ENCODE measurements at places on chromosomes 16 and 17. TPM values are rescaled to one million over a fixed set of nuclear protein-coding genes. Genes with fewer than 3 reads are reported as not detected.
A peak's percentile ranks its signal among the peaks of the same experiment; 100 is the strongest.

GRCh38 chr17:80453998-80454556 is 22.3 kb downstream of the NPTX1 start:
- H3K36me3 ChIP-seq = no peaks in the 10 kb centered on the region
- DNase-seq = peak; percentile 56
- H3K4me3 ChIP-seq = peak overlapping the region; percentile 72
- peak overlapping the region; percentile 88 for H3K27ac ChIP-seq

- no peaks in the 10 kb centered on the region for H3K36me3 ChIP-seq
- H3K4me3 ChIP-seq = no peak overlapping the region
- H3K27ac ChIP-seq = no peak overlapping the region
- DNase-seq = no peak
Observed at GRCh38 chr17:64180089-64181073, 50.4 kb upstream of the ERN1 start.

GRCh38 chr17:49577650-49577934 is 1.9 kb downstream of the NXPH3 start:
- no peak overlapping the region for H3K4me3 ChIP-seq
- DNase-seq = no peak
- no peak overlapping the region for H3K27ac ChIP-seq
- no peaks in the 10 kb centered on the region for H3K36me3 ChIP-seq
- peaks cover 23% of the 10 kb centered on the region for H3K27me3 ChIP-seq

DNA sequence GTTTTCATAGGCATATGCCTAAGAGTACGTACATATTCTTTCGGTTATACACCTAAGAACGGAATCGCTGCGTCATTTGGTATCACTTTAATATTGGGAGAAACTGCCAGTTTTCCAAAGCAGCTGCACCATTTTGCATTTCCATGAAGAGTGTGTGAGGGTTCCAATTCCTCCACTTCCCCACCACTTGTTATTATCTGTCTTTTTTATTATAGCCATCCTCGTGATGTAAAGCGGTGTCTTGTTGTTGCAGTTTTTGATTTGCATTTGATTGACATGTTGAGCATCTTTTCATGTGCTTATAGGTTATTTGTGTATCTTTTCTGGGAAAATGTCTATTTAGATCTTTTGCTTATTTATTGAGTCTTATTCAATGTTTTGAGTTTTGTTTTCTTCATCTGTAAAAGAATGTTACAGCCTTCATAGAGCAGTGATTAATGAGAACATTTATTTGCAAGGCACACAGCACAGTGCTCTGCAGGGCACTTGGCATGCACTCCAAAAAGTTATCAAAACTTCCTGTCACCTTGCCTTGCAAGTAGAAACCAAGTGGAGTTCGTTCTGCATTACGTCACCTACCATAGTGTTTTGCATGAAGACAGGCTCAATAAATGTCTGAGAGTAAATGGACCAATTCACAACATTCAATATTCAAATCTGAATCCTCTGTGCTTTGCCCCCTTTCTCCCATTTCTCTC is 26.6 kb upstream of the ST6GALNAC1 start:
- peaks cover 35% of the 10 kb centered on the region for H3K4me1 ChIP-seq
- no peak overlapping the region for H3K4me3 ChIP-seq
- no peak overlapping the region for H3K27ac ChIP-seq
- H3K36me3 ChIP-seq = no peaks in the 10 kb centered on the region
- no peaks in the 10 kb centered on the region for H3K27me3 ChIP-seq
- DNase-seq = no peak

- peaks cover 5% of the 10 kb centered on the region for H3K27me3 ChIP-seq
- H3K4me1 ChIP-seq = no peaks in the 10 kb centered on the region
- H3K36me3 ChIP-seq = no peaks in the 10 kb centered on the region
- no peak for DNase-seq
- H3K27ac ChIP-seq = no peak within 1 kb of the TSS
Observed at GRCh38 chr16:66918803-66919568, at the start of gene CDH16. TSS of gene CDH16 (minus strand) at chr16:66918885. CDS start at chr16:66918065, 820 bp downstream.

DNA sequence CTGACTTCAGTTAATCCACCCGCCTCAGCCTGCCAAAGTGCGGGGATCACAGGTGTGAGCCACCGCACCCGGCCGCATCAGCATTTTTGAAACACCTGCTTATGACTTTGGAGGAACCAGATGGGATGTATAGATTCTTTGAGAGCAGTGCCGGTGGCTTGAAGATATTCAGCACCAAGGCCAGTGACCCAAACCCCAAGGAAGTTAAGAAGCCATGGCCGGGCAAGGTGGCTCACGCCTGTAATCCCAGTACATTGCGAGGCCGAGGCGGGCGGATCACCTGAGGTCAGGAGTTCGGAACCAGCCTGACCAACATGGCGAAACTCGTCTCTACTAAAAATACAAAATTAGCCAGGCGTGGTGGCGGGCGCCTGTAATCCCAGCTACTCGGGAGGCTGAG is 43.9 kb downstream of the TRARG1 start:
- H3K27me3 ChIP-seq = no peaks in the 10 kb centered on the region
- H3K27ac ChIP-seq = no peak overlapping the region
- H3K4me3 ChIP-seq = no peak overlapping the region
- no peak for DNase-seq
- no peaks in the 10 kb centered on the region for H3K4me1 ChIP-seq

- H3K4me1 ChIP-seq = no peaks in the 10 kb centered on the region
- no peaks in the 10 kb centered on the region for H3K27me3 ChIP-seq
- no peak overlapping the region for H3K27ac ChIP-seq
Observed at GRCh38 chr17:71184716-71185115, 936.1 kb upstream of the SOX9 start.

DNA sequence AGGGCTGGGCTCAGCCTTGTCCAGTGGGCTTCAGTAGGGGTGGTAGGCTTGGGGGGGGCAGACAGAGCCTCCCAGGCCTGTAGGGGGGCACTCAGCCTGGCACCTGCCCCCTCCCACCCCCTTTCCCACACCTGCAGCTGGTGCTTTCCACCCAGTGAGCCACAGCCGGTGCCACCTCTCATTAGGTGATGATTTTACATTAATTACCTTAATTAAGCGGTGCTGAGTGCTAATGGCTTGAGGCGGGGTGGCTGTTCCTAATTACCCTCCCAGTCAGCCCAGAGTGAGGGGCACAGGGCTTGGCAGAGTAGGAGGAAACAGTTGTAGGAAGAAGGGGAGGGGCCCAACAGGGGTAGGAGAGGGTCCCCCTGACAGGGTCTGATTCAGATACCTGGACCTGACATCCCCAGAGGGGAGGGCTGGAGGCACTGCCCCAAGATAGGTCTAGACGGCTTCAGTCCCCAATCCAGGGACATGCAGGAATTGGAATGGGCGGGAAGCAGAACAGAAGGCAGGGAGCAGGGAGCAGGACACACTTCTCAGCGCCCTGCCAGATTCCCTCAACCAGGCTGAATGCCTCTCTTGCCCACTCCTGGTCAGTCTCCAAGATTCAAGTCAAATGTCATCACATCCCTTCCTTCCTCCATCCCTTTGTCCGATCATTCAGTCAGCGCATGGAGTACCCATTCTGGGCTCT is 26.5 kb upstream of the PHF12 start:
- no peak overlapping the region for H3K27ac ChIP-seq
- DNase-seq = no peak
- H3K27me3 ChIP-seq = no peaks in the 10 kb centered on the region

GRCh38 chr17:48195910-48196309 is 88.3 kb downstream of the SNX11 start:
- H3K36me3 ChIP-seq = no peaks in the 10 kb centered on the region
- H3K4me3 ChIP-seq = no peak overlapping the region
- no peaks in the 10 kb centered on the region for H3K27me3 ChIP-seq

DNA sequence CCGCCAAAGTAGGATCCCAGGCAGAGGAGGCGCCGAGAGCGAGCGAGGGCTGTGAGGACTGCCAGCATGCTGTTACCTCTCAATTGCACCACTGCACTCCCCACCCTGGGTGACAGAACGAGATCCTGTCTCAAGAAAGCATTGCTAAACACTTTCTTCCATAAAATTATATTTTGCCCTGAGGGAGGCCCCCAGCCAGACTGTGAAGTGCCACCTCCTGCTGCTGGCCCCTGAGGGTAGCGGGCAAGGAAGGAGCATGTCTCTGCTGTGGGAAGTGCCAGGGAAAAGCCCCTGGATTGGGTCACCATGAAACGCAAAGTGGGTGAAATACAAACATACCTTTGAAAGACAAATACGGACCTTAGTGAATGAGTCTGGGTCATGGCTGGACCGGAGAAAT is 78.0 kb upstream of the AMZ2 start:
- no peaks in the 10 kb centered on the region for H3K36me3 ChIP-seq
- H3K4me3 ChIP-seq = no peak overlapping the region

GRCh38 chr16:2987286-2987685 is 7.0 kb upstream of the PKMYT1 start:
- H3K4me3 ChIP-seq = no peak overlapping the region
- no peak for DNase-seq
- H3K4me1 ChIP-seq = no peaks in the 10 kb centered on the region
- H3K36me3 ChIP-seq = no peaks in the 10 kb centered on the region
- H3K27me3 ChIP-seq = no peaks in the 10 kb centered on the region

DNA sequence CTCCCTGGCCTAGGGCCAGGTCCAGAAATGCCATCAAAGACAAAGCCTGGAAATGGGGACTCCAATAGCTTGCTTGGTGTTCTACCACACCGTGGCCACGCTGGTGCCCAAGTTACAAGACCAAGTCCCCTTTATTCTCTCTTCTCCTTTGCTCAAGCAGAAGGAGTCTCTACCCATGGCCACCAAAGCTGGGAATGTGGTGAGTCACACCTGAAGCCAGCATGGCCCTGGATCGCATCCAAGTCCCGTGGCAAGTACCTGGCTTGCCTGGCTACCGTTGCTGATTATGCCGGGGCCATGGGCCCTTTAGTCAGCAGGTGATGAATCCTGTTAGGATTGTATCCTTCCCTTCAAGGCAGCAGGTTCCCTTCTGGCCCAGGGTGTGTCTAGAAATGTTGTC is 260.0 kb downstream of the HAPSTR1 start:
- no peak for DNase-seq
- H3K27ac ChIP-seq = no peak overlapping the region
- H3K27me3 ChIP-seq = no peaks in the 10 kb centered on the region
- no peaks in the 10 kb centered on the region for H3K36me3 ChIP-seq
- no peak overlapping the region for H3K4me3 ChIP-seq

DNA sequence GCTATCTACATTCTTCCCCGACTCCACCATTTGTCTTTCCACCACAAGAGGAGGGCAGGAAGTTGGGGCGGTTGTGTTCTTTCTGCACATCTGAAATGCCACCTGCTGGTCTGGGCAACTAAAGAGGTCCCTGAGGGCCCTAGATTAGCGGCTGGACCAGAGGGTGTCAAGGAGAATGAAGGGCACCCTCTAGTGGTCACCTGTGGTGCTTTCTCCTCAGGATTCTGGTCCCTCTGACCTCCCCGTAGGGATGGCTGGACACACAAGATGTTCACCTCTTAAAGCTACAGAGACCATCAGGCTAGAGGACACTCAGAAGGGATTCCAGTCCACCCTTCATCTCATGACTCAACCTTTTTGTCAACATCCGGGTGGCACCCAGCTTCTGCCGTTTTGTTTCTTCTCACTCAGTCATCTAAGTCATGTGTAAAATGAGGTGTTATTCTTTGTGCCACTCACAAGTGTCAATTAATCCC is 2.9 kb upstream of the SCIMP start:
- H3K4me1 ChIP-seq = peaks cover 39% of the 10 kb centered on the region
- no peaks in the 10 kb centered on the region for H3K27me3 ChIP-seq
- H3K27ac ChIP-seq = peak overlapping the region; percentile 41
- H3K36me3 ChIP-seq = no peaks in the 10 kb centered on the region
- no peak overlapping the region for H3K4me3 ChIP-seq
- DNase-seq = peak; percentile 58

GRCh38 chr16:30875871-30876801 is 17.7 kb downstream of the BCL7C start:
- no peaks in the 10 kb centered on the region for H3K27me3 ChIP-seq
- H3K36me3 ChIP-seq = no peaks in the 10 kb centered on the region
- no peak for DNase-seq
- H3K4me1 ChIP-seq = peaks cover 31% of the 10 kb centered on the region
- H3K27ac ChIP-seq = peak overlapping the region; percentile 84

GRCh38 chr17:47373002-47373401 is 49.2 kb downstream of the EFCAB13 start:
- no peak overlapping the region for H3K27ac ChIP-seq
- no peaks in the 10 kb centered on the region for H3K36me3 ChIP-seq
- H3K4me1 ChIP-seq = no peaks in the 10 kb centered on the region
- H3K4me3 ChIP-seq = no peak overlapping the region

DNA sequence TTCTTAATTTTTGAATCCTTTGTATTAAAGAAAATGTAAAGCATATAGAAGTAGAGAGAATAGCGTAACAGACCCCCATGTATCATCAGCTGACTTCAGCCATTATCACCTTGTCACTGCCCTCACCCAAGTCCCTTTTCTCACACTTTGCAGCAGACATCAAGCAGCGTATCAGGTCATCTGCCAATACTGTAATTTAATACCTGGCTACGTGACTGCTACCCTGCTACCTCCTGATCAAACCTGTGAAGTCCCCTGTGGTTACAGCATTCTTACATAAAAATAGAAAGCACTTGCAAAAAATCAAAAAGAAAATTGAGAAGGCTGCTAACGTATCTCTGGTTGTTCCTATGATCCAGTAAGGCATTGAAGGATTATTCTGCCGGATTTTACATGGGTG is 96.4 kb downstream of the PLCG2 start:
- no peaks in the 10 kb centered on the region for H3K27me3 ChIP-seq
- DNase-seq = no peak
- no peaks in the 10 kb centered on the region for H3K36me3 ChIP-seq
- no peak overlapping the region for H3K4me3 ChIP-seq
- H3K27ac ChIP-seq = no peak overlapping the region

- H3K4me1 ChIP-seq = peaks cover 35% of the 10 kb centered on the region
- H3K36me3 ChIP-seq = no peaks in the 10 kb centered on the region
- peak overlapping the region; percentile 37 for H3K4me3 ChIP-seq
- peaks cover 60% of the 10 kb centered on the region for H3K27me3 ChIP-seq
- H3K27ac ChIP-seq = peak overlapping the region; percentile 57
Observed at GRCh38 chr16:67169642-67170167, 633 bp upstream of the NOL3 start.

GRCh38 chr16:53651357-53651756 is 52.3 kb downstream of the RPGRIP1L start:
- H3K27me3 ChIP-seq = no peaks in the 10 kb centered on the region
- DNase-seq = no peak
- no peaks in the 10 kb centered on the region for H3K36me3 ChIP-seq
- H3K4me3 ChIP-seq = no peak overlapping the region

Gene KRT32
- not detected for polyA plus RNA-seq

Gene HASPIN
- polyA plus RNA-seq = 0.09 TPM

Gene NRN1L
- 0.83 TPM for polyA plus RNA-seq

Gene TAT
- 0.06 TPM for polyA plus RNA-seq

Gene ZG16
- not detected for polyA plus RNA-seq

Gene PRR15L
- not detected for polyA plus RNA-seq

Gene CNP
- 35.3 TPM for polyA plus RNA-seq

Gene LAT
- polyA plus RNA-seq = 331 TPM

Gene CES5A
- polyA plus RNA-seq = not detected

Gene PDK2
- 41.2 TPM for polyA plus RNA-seq

Gene SLC5A2
- 2.0 TPM for polyA plus RNA-seq

Measured in CD8-positive, alpha-beta memory T cell (primary cell).